Esophagus mucosa (tissue), 1 donor: ENCODE measurements at places on chromosomes 5 and 9. TPM values are rescaled to one million over a fixed set of nuclear protein-coding genes. Genes with fewer than 3 reads are reported as not detected.

Gene ELAVL2
- 0.24 TPM for total RNA-seq

Gene TNFSF15
- 1.7 TPM for total RNA-seq

Gene PCDHGA6
- total RNA-seq: 1.2 TPM

Gene GOLPH3
- total RNA-seq: 48.3 TPM

Gene ARL14EPL
- not detected for total RNA-seq

Gene BTNL3
- total RNA-seq: not detected

Gene PCDHA9
- 0.04 TPM for total RNA-seq

Gene HMGCR
- 114 TPM for total RNA-seq

Gene SEMA6A
- total RNA-seq: 6.1 TPM

Gene CKMT2
- total RNA-seq: 0.96 TPM

Gene TMEFF1
- total RNA-seq: not detected

Gene CD74
- total RNA-seq: 125 TPM

Gene TGFBR1
- total RNA-seq: 31.5 TPM

Gene CATSPER3
- total RNA-seq: 0.40 TPM

Gene C9orf50
- total RNA-seq: not detected

Gene FOXD4
- total RNA-seq: 0.28 TPM

Gene NTRK2
- 9.8 TPM for total RNA-seq

Gene SPINK6
- total RNA-seq: 2.9 TPM

Gene MACIR
- 3.6 TPM for total RNA-seq

Gene CSF2
- total RNA-seq: not detected

Gene EFNA5
- total RNA-seq: 29.7 TPM

Gene CYFIP2
- total RNA-seq: 2.1 TPM

Gene SPATA31D4
- total RNA-seq: not detected

Gene VAV2
- 9.1 TPM for total RNA-seq

Gene IFNA21
- total RNA-seq: not detected

Gene FGFR4
- 2.7 TPM for total RNA-seq

Gene OR5C1
- total RNA-seq: not detected

Gene GAS1
- 2.4 TPM for total RNA-seq

Gene PCDHAC1
- 0.04 TPM for total RNA-seq

Gene CBY3
- total RNA-seq: not detected

Gene ANKRD55
- not detected for total RNA-seq

Gene SAXO1
- not detected for total RNA-seq

Gene ZNF879
- total RNA-seq: 1.2 TPM

Gene KCNIP1
- not detected for total RNA-seq

Gene ZNF484
- 3.0 TPM for total RNA-seq

Gene OR2K2
- not detected for total RNA-seq
